ENCODE measurements at places on chromosomes 13 and 19. TPM values are rescaled to one million over a fixed set of nuclear protein-coding genes. Genes with fewer than 3 reads are reported as not detected.

DNA sequence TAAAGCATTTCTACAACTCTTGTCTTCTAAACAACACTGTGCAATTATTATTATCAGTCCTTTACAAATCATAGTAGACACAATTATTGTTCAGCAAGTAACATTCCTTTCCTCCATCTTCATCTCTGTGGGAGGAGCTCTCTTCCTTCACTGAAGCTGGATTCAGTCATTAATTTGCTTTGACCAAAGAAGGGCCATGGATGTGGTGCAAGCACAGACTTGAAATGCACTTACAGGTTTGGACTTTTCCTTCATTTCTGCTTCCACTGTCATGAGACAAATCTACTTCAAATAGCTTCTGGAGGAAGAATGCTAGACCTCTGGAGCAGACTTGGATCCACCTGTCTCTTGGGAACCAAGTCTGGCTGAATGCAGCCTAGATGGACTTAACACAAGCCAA is 336.6 kb upstream of the SLITRK6 start:
- no peak overlapping the region for H3K27ac ChIP-seq
- no peak overlapping the region for H3K4me3 ChIP-seq
- H3K27me3 ChIP-seq, result no peaks in the 10 kb centered on the region
- no peaks in the 10 kb centered on the region for H3K4me1 ChIP-seq

DNA sequence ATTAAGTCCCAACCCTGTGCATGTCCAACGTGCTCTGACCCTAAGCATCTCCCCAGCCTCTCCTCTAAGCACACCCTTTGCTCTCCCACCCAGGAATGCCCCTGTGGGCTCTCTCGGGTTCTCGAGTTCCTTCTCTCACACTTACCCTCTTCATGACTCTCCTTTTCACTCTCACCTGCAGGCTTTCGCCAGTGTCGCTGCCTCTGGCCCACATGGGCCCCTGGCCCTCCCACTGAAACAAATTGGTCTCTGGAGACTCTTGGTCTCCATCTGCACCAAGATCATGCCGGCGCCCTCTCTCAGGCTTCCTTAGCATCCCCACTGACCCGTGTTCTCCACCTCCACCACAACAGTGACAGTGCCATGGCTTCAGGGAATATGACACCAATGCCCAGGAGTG is 19.6 kb upstream of the SACS start:
- no peaks in the 10 kb centered on the region for H3K36me3 ChIP-seq
- peaks cover 7% of the 10 kb centered on the region for H3K27me3 ChIP-seq
- no peak overlapping the region for H3K4me3 ChIP-seq
- H3K27ac ChIP-seq, result no peak overlapping the region

- DNase-seq, result no peak
- peaks cover 9% of the 10 kb centered on the region for H3K4me1 ChIP-seq
- no peak overlapping the region for H3K4me3 ChIP-seq
Observed at GRCh38 chr13:99989276-99990125, 7.9 kb downstream of the ZIC2 start.

DNA sequence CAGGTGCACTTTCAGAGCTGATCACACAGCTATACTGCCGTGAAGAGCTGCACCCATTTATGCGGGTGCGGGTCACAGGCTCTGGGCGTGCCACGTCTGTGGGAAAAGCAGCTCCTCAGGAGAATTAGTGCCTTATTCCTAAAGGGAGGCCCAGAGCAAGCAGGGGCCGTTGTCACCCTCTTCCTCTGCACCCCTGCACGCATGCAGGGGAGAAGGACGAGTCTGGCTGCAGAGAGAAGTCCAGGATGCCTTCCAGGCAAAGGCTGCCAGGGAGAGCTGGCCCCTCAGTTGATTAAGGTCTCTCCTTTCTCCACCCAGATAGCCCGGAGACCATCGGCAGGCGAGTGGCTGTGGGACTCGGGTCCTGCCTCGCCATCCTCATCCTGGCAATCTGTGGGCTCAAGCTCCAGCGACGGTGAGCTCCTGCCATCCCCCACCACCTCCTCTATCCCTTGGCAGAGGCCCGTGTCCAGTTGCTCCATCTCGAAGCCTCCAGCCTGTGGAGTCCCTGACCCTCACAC is 3.1 kb upstream of the FFAR1 start:
- peaks cover 7% of the 10 kb centered on the region for H3K27me3 ChIP-seq
- no peak overlapping the region for H3K4me3 ChIP-seq
- no peak for DNase-seq

GRCh38 chr19:12995596-12996405 is 526 bp downstream of the NFIX start:
- no peak overlapping the region for H3K27ac ChIP-seq
- DNase-seq, result no peak
- H3K36me3 ChIP-seq, result no peaks in the 10 kb centered on the region
- H3K27me3 ChIP-seq, result peaks cover 34% of the 10 kb centered on the region

- H3K36me3 ChIP-seq, result peaks cover 16% of the 10 kb centered on the region
- peak overlapping the region; percentile 98 for H3K27ac ChIP-seq
- peaks cover 36% of the 10 kb centered on the region for H3K4me1 ChIP-seq
- H3K27me3 ChIP-seq, result no peaks in the 10 kb centered on the region
- no peak for DNase-seq
Observed at GRCh38 chr19:19487077-19487949, 28.0 kb downstream of the TSSK6 start.

DNA sequence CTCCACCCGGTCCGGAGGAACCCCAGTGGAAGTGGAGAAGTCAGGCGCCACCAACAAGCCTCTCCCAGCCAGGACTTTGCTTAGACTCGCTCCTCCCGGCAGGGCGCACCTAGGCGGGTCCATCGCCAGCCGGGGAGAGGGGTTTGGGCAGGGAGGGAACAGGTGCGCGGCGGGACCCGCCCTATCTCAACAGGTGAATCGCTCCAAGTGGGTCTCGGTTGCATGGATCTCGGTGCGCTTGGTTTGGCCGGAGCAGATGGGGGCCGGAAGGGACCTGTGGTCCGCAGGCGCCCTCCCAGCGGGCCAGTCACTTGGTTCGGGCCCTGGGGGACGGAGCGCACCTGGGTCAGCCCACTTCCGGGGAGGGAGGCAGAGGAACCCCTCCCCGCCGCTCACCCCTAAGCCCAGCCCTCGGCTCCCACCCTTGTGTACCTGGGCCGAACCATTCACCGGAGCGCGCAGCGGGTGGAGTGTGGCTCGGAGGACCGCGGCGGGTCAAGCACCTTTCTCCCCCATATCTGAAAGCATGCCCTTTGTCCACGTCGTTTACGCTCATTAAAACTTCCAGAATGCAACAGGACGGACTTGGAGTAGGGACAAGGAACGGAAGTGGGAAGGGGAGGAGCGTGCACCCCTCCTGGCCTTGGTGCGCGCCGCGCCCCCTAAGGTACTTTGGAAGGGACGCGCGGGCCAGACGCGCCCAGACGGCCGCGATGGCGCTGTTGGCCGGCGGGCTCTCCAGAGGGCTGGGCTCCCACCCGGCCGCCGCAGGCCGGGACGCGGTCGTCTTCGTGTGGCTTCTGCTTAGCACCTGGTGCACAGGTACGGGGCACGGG is at the start of gene LSR:
TSS of gene LSR (plus strand) at position 693 of the 836 bp plus-strand sequence. CDS start at position 714, 21 bp downstream.
- no peak within 1 kb of the TSS for H3K27ac ChIP-seq
- DNase-seq, result no peak
- H3K27me3 ChIP-seq, result peaks cover 60% of the 10 kb centered on the region
- H3K4me1 ChIP-seq, result peaks cover 4% of the 10 kb centered on the region
- H3K36me3 ChIP-seq, result no peaks in the 10 kb centered on the region

DNA sequence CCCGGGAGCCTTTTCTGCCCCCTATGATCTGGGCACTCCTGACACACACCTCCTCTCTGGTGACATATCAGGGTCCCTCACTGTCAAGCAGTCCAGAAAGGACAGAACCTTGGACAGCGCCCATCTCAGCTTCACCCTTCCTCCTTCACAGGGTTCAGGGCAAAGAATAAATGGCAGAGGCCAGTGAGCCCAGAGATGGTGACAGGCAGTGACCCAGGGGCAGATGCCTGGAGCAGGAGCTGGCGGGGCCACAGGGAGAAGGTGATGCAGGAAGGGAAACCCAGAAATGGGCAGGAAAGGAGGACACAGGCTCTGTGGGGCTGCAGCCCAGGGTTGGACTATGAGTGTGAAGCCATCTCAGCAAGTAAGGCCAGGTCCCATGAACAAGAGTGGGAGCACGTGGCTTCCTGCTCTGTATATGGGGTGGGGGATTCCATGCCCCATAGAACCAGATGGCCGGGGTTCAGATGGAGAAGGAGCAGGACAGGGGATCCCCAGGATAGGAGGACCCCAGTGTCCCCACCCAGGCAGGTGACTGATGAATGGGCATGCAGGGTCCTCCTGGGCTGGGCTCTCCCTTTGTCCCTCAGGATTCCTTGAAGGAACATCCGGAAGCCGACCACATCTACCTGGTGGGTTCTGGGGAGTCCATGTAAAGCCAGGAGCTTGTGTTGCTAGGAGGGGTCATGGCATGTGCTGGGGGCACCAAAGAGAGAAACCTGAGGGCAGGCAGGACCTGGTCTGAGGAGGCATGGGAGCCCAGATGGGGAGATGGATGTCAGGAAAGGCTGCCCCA is 8.5 kb upstream of the CEACAM7 start:
- no peak overlapping the region for H3K27ac ChIP-seq
- peaks cover 9% of the 10 kb centered on the region for H3K27me3 ChIP-seq
- no peaks in the 10 kb centered on the region for H3K36me3 ChIP-seq
- DNase-seq, result no peak

GRCh38 chr19:32812571-32812970 is 57.0 kb downstream of the SLC7A9 start:
- no peaks in the 10 kb centered on the region for H3K27me3 ChIP-seq
- peaks cover 5% of the 10 kb centered on the region for H3K4me1 ChIP-seq
- H3K36me3 ChIP-seq, result no peaks in the 10 kb centered on the region
- H3K27ac ChIP-seq, result no peak overlapping the region
- no peak for DNase-seq
- no peak overlapping the region for H3K4me3 ChIP-seq

GRCh38 chr13:108220041-108220440 is 1.8 kb downstream of the ABHD13 start:
- no peak overlapping the region for H3K27ac ChIP-seq
- no peaks in the 10 kb centered on the region for H3K36me3 ChIP-seq
- no peak for DNase-seq
- no peaks in the 10 kb centered on the region for H3K27me3 ChIP-seq
- H3K4me3 ChIP-seq, result peak overlapping the region; percentile 26

GRCh38 chr19:51559240-51559639 is 11.8 kb upstream of the ZNF175 start:
- no peaks in the 10 kb centered on the region for H3K4me1 ChIP-seq
- H3K36me3 ChIP-seq, result no peaks in the 10 kb centered on the region
- H3K27me3 ChIP-seq, result peaks cover 48% of the 10 kb centered on the region

DNA sequence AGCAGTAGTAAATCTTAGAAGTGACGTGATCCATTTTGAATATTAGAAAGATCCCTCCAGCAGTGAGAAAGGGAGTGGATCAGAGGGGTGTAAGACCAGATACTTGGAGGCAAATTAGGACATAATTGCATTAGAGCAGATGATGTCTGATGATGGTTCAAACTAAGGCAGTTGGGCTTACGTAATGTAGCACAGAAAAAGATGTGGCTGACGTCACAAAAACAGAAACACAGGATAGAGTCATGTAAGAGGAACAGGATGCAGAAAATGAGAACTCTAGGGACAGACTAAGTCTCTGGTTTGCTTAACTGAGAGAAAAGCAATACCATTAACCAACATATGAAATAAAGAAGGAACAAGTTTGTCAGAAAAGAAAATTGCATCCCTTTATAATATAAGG is 392.5 kb upstream of the DACH1 start:
- DNase-seq, result no peak
- H3K27ac ChIP-seq, result no peak overlapping the region
- H3K4me1 ChIP-seq, result no peaks in the 10 kb centered on the region
- no peak overlapping the region for H3K4me3 ChIP-seq
- no peaks in the 10 kb centered on the region for H3K36me3 ChIP-seq

DNA sequence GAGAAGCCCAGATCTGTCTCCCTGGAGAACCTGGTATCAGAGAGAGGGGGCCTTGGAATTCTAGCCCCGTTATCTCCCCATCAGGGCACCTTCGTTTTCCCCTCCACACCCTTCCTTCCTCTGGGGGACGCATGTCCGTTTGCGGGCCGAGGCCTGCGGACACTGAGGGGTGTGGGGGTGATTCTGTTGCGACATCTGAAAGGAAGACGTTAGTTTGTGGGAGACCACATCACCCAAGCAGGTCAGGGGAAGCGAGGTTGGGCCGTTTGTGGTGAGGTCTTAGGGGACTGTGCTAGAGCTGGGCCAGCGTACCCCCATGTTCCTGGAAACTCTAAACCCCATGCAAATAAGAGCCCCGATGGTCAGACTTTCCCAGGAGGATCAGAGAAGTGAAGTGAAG is 3.7 kb upstream of the HSH2D start:
- no peaks in the 10 kb centered on the region for H3K27me3 ChIP-seq
- peak overlapping the region; percentile 60 for H3K27ac ChIP-seq
- H3K36me3 ChIP-seq, result peaks cover 13% of the 10 kb centered on the region
- H3K4me3 ChIP-seq, result no peak overlapping the region
- peaks cover 35% of the 10 kb centered on the region for H3K4me1 ChIP-seq

GRCh38 chr13:70523622-70524021 is 415.4 kb upstream of the KLHL1 start:
- H3K4me3 ChIP-seq, result no peak overlapping the region
- no peaks in the 10 kb centered on the region for H3K4me1 ChIP-seq
- H3K27ac ChIP-seq, result no peak overlapping the region
- no peak for DNase-seq

- H3K4me3 ChIP-seq, result no peak overlapping the region
- peaks cover 8% of the 10 kb centered on the region for H3K27me3 ChIP-seq
- DNase-seq, result peak; percentile 28
- H3K4me1 ChIP-seq, result no peaks in the 10 kb centered on the region
- H3K36me3 ChIP-seq, result no peaks in the 10 kb centered on the region
Observed at GRCh38 chr19:16778796-16779411, 50.3 kb upstream of the SIN3B start.

- no peak for DNase-seq
- peak overlapping the region; percentile 23 for H3K27ac ChIP-seq
- H3K27me3 ChIP-seq, result no peaks in the 10 kb centered on the region
- H3K4me3 ChIP-seq, result no peak overlapping the region
- H3K4me1 ChIP-seq, result peaks cover 20% of the 10 kb centered on the region
Observed at GRCh38 chr13:73952648-73953047, 181.6 kb downstream of the KLF12 start.

DNA sequence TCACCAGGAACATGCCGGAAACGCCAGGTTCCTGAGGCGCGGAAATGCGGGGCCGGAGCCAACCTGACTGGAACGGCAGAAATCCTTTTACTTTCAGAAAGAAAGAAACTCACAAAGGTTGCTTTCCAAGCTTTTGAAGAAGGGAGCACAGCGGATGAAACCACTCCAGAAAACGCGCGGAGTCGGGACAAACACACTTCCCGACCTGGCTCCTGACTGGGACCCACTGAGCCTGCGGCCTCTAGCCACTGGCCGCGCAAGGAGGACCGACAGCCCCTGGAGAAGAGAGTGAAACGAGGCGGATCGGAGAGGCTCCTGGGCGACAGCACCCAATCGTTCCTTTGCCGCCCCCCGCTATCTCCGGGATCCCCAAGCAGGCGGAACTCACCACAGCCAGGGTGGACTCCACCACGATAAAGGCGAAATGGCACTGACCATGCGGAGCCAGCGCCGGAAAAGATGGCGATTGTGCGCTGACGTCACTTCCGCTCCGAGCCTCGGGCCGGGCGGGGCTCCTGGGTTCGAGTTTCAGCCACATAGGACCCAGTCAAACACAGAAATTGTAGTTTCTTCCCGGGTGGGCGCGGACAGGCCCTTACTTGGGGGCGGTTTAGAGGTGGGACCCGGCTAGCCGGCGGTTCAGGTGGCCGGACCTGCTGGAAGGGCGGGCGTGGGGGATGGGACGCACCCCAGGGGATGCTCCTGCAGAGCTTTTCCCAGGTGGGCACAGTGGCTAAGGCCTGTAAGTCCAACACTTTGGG is at the start of gene ZNF121:
TSS of gene ZNF121 (minus strand) at position 432 of the 761 bp plus-strand sequence. CDS start 16,407 bp downstream, outside the sequence.
- peaks cover 2% of the 10 kb centered on the region for H3K27me3 ChIP-seq
- peaks cover 44% of the 10 kb centered on the region for H3K36me3 ChIP-seq
- DNase-seq, result peak; percentile 77
- peak within 1 kb of the TSS; percentile 92 for H3K27ac ChIP-seq
- H3K4me1 ChIP-seq, result peaks cover 12% of the 10 kb centered on the region

Gene PRR22
- total RNA-seq, result 5.7 TPM

Gene KCNN1
- 0.14 TPM for total RNA-seq

Gene SIGLEC12
- 4.5 TPM for total RNA-seq

Gene PRTN3
- total RNA-seq, result not detected

Gene ZNF473
- 11.2 TPM for total RNA-seq

Gene S1PR4
- 48.5 TPM for total RNA-seq

Gene CBY2
- total RNA-seq, result not detected
